ENCODE measurements at places on chromosomes 3 and 15.

GRCh38 chr3:29453284-29454001, 172.6 kb downstream of the RBMS3 start:
- no peak for DNase-seq

DNA sequence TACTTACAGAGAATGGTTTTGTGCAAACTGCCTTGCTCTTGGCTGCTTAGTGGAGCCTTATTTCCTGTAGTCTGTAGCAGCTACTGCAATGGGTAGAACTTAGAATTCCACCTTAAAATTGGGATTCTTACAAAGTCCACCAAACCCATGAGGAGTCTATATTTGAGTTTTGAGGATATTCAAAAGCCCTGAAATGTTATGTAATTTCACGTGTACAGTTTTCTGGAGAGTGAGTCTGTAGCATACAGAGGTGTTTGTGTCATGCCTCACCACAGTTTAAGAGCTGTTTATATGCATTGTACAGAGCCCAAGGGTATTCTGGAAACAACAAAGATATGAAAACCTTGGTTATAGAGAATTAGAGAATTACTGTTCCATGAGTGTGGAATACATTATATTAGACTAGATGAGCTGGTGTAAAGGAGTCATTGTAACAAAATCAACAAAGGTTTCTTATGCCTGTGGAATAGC, 114.4 kb downstream of the MBNL1 start:
- DNase-seq: no peak

DNA sequence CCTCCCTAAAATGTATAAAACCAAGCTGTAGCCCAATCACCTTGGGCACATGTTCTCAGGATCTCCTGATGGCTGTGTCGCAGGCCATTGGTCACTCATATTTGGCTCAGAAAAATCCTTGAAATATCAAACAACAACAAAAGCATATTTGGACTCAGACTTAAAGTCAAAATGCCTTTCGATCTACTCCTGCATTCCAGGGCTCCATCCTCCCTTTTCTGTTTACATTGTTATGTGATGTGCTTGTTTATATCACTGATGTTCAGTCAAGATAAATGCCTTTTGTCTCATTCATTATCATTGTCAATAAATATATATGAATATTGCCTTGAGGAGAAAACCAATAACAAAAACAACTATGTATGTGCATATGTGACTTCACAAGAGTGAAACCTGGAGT, 31.7 kb downstream of the HGD start:
- DNase-seq: no peak

GRCh38 chr3:127304121-127304744, 16.4 kb upstream of the PRR20G start:
- DNase-seq: no peak

DNA sequence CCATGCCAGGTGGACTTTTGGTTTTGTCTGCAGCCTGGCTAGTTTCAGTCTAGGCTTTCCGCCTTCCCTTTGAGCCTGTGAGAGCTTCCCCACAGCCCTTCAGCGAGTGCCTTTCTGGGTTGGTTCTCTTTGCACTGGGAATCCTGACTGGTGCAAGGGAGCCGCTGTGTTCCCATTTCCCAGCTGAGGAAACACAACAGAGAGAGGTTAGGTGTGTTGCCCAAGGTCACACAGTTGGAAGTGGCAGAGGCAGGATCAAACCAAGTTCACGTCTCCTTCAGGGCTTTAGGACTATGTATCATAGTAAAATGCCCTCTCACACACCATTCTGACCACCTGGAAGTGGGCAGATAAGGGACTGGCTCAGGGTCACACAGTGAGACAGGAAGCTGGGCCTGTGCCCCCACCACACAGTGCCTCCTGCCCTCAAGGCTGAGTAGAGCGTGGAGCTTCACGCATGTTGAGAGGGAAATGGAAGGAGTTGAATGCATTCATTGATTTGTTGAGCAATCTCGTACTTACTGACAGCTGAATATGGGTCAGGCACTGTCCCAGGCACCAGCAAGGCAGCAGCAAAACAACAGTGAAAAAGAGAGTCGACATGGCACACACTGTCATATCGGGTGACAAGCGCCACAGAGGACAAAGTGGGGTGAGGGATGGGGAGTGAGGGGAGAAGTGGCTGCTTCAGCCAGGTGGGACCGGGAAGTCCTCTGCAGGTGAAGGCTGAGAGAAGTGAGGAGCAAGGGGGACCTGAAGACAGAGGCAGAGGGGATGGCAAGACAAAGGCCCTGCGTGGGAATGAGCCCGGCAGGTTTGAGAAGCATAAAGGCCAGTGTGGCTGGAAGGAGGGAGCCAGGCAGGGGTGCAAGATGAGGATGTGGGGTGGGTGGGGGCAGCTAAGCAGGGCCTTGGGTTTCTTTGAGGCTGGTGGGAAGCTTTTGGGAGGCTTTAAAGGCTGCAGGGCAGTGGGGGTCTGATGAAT, 12.3 kb upstream of the ANPEP start:
- no peak for DNase-seq

Data from CD4-positive, alpha-beta T cell treated with Interleukin-15 for 1 hour (primary cell).